IMR-90 (cell line): ENCODE measurements at places on chromosomes 6 and 20. TPM values are rescaled to one million over a fixed set of nuclear protein-coding genes. Genes with fewer than 3 reads are reported as not detected.
A peak's percentile ranks its signal among the peaks of the same experiment; 100 is the strongest.

GRCh38 chr20:61604549-61604948 lies 352.5 kb downstream of the CDH4 start:
- DNase-seq: no peak

SIRPA gene
- total RNA-seq: 9.7 and 9.9 TPM in 2 replicates

WFDC8 gene
- total RNA-seq: not detected in 2 replicates

DNA sequence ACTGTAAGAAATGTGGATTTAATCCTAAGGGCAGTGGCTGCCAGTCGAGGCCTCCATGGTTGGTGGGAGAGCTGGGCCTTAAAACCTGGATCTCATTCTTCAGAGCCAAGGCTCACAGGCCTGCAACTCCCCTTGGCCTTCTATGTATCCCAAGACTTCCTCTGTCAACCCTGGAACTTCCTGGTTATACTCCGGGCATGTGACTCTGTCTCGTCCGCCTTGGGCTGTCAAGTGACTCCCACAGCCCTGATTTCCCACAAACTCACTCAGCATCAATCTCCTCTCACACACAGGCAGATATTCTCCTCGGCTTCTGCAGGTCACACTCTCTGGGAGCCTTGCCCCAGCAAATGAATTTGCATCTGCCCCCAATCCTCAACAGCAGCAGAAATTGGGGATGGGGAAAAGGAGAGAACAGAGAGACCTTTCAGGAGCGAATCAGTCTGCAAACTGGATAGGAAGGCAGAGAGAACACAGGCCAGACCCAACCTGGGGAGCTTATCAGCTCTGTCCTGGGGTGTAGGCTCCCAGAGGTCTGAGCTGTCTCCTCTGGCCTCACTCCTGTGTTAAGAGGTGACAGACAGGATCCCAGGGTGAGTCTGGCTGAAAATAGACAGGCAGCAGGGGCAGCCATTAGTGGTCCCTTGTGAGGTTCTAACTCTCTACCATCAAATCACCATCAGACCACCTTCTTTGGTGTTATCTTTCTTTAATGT lies 30.4 kb upstream of the PREX1 start:
- no peak for DNase-seq

OR2B6 gene
- not detected in 2 replicates for total RNA-seq

GRCh38 chr6:149235130-149235561 lies 82.4 kb upstream of the TAB2 start:
- DNase-seq: peak; percentile 90

REV3L gene
- total RNA-seq: 15.4 and 24.4 TPM in 2 replicates

PI16 gene
- total RNA-seq: under 0.01 TPM in 1 of 2 replicates, not detected in the other

THBS2 gene
- 101 and 113 TPM in 2 replicates for total RNA-seq

DNA sequence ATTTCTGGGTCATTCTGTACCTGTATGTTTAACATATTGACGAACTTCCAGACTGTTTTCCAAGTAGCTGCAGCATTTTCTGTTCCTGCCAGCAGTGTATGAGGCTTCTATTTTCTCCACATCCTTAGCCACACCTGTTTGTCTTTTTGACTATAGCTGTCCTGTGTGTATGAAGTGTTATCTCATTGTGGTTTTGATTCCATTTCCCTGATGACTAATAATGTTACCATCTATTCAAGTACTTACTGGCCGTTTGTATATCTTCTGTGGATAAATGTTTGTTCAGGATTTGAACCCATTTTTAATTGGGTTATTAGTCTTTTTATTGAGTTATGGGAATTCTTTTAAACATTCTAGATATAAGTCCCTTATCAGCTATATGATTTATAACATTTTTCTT lies 95.2 kb downstream of the JAG1 start:
- peak; percentile 92 for DNase-seq

- DNase-seq: no peak
These were observed 77.8 kb downstream of the RAMACL start for GRCh38 chr6:166508726-166509125.

SLC22A23 gene
- total RNA-seq: 0.56 and 0.72 TPM in 2 replicates

KCNK16 gene
- total RNA-seq: not detected in 2 replicates

DNA sequence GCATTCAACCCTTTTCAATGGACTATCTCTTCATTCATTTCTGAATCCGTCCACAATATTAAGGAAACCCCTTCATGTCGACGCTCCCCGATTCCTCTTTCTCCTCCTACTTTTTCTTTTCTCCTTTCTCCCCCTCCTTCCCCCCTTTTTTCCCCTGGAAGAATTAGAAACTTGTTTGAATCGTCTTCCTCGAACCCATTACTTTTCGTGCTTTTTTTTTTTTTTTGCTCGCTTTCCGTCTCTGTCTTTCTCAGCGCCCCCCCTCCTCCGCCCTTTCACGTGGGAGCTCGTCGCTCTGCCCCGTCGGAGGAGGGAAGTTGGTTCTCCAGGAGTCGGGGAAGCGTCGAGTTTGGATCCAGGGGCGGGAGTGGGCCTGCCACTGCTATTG lies 2.3 kb upstream of the NKX2-2 start:
- no peak for DNase-seq

DNA sequence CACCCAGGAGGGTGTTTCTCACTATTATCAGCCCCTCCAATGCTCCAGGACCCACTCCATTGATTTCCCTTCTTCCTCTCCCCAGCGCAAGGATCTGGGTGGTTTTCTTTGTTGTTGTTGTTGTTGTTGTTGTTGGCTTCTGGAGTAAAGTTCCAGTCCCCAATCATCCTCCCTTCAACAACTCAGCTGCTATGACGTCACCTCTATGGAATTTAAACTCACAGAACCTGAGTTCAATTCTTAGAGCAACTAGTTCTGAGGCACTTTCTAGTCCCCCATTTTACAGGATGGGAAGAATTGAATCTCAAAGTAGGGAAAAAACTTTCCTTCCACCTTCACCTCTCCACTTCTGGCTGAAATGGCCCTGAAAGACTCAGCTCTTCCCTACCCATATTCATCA lies 9.7 kb upstream of the WFDC8 start:
- DNase-seq: no peak

- no peak for DNase-seq
These were observed 133.6 kb downstream of the RALGAPA2 start for GRCh38 chr20:20578838-20579237.

COL19A1 gene
- under 0.01 TPM in 1 of 2 replicates, not detected in the other for total RNA-seq

DNA sequence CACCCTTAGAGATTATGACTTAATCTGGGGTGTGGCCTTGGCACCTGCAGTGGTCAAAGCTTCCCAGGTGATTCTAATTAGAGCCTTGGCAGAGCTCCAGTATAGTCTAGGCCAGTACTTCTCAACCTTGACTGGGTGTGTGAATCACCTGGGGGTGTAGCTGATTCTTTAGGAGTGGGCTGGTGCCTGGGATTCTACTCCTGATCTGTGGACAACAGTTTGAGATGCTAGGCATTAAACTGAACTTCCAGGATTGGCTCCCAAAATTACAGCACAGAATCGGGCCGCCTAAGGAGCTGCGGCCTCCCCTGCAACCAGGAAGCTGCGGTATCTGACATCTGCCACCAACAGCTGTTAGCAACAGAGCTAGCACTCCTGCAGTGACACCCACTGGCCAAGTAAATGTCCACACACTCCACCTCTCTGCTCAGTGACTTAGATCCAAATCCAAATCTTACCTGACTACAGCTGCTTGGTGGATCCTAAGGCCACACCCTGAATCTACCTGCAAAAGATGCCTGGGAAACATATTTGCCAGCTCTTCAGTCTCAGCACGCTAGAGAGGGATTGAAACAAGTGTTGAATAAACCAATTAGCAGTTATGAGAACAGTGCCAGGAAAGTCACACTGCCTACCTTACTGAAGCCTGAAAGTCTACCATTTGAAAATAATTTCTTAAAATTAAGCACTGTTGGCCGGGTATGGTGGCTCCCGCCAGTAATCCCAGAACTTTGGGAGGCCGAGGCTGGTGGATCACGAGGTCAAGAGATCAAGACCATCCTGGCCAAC lies 126.7 kb downstream of the UNC5CL start:
- DNase-seq: no peak

- no peak for DNase-seq
These were observed 211.8 kb downstream of the QKI start for GRCh38 chr6:163626073-163626867.

DNA sequence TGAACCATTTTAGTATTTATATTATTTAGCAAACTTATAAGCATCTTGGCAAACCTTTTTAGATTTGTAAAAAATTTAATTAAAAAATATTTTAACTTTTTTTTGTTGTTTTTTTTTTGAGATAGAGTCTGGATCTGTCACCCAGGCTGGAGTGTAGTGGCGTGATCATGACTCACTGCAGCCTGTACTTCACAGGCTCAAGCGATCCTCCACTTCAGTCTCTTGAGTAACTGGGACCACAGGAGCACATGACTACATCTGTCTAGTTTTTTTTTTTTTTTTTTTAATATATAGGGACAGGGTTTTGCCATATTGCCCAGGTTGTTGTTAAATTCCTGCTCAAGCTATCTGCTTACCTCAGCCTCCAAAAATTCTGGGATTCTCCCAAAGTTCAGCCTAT lies 161.1 kb downstream of the EYS start:
- DNase-seq: no peak

DNA sequence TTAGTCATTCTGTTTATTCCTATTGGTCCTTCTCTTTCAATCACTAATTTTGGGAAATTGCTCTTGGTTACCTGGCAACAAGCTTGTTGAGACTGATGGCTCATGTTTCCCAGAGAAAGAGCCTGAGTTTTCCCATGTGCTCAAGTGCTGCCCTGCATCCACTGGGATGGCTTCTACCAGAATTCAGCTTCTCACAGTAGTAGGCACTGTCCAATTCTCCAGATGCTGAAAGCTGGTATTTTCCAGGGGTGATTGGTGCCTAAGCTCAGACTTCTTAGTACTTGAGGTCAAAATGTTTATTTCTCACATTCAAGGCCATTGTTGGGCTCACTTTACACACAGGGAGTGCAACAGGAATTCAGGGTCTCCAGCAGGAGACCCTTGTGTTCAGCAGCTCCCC lies 29.1 kb upstream of the SLC2A12 start:
- no peak for DNase-seq

CCN5 gene
- not detected in 2 replicates for total RNA-seq

GRCh38 chr20:24492031-24492607 lies 22.7 kb downstream of the SYNDIG1 start:
- no peak for DNase-seq

- no peak for DNase-seq
These were observed 132.2 kb downstream of the SH3BGRL2 start for GRCh38 chr6:79763301-79763700.

DNA sequence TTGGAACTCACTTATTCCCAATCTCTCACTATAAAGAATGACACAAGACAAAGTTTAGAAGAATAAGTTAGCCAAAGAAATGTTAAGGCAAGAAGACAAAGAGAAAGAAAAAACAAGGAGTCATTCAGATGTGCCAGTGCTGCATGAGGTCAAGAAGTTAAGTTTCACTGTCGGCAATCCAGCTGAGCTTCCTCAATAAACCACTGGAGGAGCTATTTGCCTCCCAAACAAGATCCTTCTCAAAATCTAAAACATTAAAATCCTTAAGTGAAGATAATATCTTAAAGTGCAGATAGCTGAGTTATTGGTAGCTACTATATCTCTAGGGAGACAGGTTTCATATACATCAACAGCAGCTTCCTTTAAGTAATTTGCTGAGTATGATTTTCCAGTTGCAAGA lies 512.3 kb downstream of the HDGFL1 start:
- DNase-seq: no peak

GRCh38 chr6:129475477-129476247 lies 234.3 kb downstream of the ARHGAP18 start:
- DNase-seq: peak; percentile 4

SDCBP2 gene
- total RNA-seq: 0.54 and 0.83 TPM in 2 replicates

B3GAT2 gene
- not detected in 2 replicates for total RNA-seq

DNA sequence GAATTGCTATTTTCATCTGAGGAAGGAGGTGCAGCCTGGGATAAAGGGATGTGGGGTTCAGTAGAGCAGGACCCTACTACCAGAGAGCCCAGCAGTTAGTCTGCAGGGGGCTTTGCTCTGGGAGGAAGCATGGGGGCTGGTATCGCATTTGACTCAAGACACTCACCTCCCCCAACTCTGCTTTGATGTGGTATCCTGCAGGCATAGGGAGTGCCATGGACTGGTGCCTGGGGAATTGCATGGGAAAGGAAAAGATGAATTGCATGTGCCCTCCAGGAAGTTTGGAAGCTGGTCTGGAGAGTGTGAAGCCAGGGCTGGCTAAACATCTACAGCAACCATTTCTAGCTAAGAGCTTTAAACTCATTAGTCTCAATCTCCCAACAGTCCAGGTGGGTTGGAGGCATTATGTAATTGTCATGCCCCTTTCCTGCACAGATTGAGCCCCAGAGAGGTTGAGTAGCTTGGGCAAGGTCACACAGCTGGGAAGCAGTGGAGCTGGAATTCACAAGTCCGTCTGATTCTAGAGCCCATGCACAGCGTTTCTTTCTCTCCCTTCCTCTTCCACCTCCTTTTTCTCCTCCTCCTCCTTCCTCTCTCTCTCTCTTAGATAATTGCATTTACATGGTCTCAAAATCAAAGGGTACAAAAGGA lies 26.2 kb upstream of the PNPLA1 start:
- no peak for DNase-seq

DNA sequence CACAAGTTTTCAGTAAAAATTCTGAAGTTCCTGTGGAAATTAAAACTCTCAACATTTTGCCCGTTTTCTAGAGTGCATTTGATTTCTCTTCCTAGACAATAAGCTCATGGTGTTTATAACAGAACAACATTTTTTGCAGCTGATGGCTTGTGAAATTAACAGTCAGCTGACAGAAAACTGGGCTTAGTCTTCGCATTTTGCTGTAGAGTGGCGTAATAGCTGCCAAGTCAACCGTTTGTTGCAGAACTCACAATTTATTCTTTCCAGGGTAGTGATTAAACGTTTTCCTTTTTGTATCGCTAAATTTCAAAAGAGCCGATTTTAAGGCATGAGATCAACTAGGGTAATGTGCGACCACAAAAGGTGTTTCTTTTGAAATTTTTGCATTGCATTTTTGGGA lies 1.4 kb downstream of the SPO11 start:
- DNase-seq: no peak

DNA sequence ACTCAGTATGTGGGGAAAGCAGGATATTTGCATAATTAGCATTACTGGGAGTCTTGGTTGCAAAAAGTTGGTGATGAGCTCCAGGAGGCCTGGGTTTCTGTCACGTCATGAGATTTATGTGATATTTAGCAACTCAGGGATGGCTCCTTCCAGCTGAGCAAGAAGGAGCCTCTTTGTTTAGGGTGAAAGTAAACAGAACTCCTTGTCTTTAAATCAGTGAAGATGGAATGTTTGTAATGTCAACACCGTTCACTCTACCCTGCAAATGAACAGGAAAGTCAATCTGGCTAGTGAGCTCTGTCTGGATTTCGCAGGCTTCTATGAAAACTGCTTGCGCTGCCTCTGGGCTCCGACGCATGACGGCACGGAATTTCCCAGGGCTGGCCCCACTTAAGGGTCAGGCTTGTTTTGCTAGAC lies 86.9 kb downstream of the PXDC1 start:
- peak; percentile 31 for DNase-seq

ZFP57 gene
- not detected in 2 replicates for total RNA-seq

DNA sequence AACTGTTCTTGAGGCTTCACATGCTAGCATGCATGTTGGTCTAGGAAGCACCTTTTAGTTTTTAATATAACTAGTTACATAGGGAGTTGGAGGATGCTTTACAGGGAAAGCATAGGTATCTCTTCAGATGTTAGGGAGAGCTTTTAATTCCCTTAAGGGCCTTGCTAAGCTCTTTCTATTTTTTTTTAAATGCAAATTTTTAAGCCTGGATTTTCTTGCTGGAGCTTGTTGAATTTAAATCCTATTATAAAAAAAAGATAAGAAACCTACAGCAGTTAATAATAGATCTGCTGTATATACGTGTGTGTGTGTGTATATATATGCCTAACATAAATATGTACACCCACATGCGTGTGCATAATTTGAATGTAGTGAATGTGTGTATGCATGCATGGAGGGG lies 79.0 kb downstream of the FIG4 start:
- DNase-seq: no peak
